ENCODE measurements at places on chromosomes 2 and 18.

DNA sequence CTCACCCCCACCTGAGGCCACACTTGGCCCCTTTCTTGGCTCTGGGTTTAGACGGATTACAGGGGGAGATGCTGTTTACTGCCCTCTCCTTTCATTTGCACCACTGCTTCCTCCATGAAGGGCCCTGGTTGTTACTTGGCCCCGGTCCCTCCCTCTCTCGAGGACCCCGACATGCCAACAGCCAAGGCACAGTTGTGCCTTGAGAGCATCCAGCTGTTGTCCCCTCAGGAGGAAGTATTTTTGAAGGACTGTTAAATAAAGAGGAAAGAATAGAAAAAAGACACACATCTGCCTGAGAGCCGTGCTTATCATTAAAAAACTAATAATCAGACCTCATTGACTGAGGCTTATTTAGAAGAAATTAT, 44.0 kb downstream of the ITGB1BP1 start:
- H3K36me3 ChIP-seq = no peaks in the 10 kb centered on the region
- no peak overlapping the region for H3K27ac ChIP-seq
- H3K4me1 ChIP-seq = peaks cover 9% of the 10 kb centered on the region
- DNase-seq = no peak
- H3K4me3 ChIP-seq = no peak overlapping the region

GRCh38 chr18:10838553-10838952, 310.8 kb downstream of the PIEZO2 start:
- no peaks in the 10 kb centered on the region for H3K4me1 ChIP-seq
- no peak for DNase-seq
- no peak overlapping the region for H3K27ac ChIP-seq
- no peaks in the 10 kb centered on the region for H3K36me3 ChIP-seq

DNA sequence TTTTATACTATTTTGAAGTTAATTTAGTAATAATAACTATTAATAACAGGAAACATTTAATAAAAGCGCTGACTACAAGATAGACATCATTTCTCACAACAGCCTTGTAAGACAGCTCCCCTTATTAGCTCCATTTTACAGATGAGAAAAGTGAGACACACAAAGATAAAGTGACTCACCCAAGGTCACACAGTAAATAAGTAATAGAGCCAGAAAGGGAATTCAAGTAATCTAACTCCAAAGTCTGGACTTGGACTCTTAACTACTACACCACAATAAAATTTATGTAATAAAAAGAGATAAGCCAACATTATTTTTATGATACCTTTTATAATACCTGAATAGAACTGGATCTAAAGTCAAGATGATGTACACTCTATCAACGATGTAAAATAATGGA, 25.3 kb downstream of the EXOC6B start:
- DNase-seq = no peak
- H3K27me3 ChIP-seq = no peaks in the 10 kb centered on the region
- H3K4me3 ChIP-seq = no peak overlapping the region
- no peak overlapping the region for H3K27ac ChIP-seq
- no peaks in the 10 kb centered on the region for H3K4me1 ChIP-seq

- no peaks in the 10 kb centered on the region for H3K36me3 ChIP-seq
- H3K4me3 ChIP-seq = no peak overlapping the region
- H3K27me3 ChIP-seq = no peaks in the 10 kb centered on the region
Measured at GRCh38 chr2:55196526-55196925, 35.6 kb downstream of the CLHC1 start.

GRCh38 chr2:109301746-109302145, 172.7 kb downstream of the SH3RF3 start:
- DNase-seq = no peak
- H3K4me1 ChIP-seq = no peaks in the 10 kb centered on the region
- no peak overlapping the region for H3K4me3 ChIP-seq
- H3K27me3 ChIP-seq = no peaks in the 10 kb centered on the region

DNA sequence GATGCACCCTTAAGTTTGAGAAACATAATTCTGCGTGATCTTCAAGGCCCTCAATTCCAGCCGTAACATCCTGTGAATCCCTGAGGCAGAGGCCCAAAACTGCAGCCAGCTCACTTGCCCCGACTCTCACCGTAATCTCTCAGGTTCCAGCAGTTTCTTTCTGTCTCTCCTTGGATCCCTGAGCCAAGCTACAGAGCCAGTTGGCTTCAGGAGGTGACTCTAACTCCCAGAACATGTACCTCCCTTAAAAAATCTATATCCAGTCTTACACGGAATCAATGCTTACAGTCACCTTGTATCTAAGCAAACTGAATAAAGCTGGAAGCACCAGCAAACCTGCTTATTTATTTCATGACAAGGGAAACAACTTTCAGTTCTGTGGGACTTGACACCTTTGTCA, 300.4 kb downstream of the SETBP1 start:
- H3K36me3 ChIP-seq = no peaks in the 10 kb centered on the region
- no peak overlapping the region for H3K27ac ChIP-seq
- no peak for DNase-seq
- H3K4me1 ChIP-seq = no peaks in the 10 kb centered on the region

- H3K27ac ChIP-seq = no peak overlapping the region
- DNase-seq = no peak
- no peak overlapping the region for H3K4me3 ChIP-seq
- no peaks in the 10 kb centered on the region for H3K4me1 ChIP-seq
Measured at GRCh38 chr18:5457462-5457957, 86.3 kb downstream of the EPB41L3 start.

- no peak overlapping the region for H3K4me3 ChIP-seq
- no peaks in the 10 kb centered on the region for H3K4me1 ChIP-seq
- H3K27me3 ChIP-seq = no peaks in the 10 kb centered on the region
- H3K27ac ChIP-seq = no peak overlapping the region
Measured at GRCh38 chr2:46674488-46674887, 195.1 kb downstream of the TMEM247 start.

DNA sequence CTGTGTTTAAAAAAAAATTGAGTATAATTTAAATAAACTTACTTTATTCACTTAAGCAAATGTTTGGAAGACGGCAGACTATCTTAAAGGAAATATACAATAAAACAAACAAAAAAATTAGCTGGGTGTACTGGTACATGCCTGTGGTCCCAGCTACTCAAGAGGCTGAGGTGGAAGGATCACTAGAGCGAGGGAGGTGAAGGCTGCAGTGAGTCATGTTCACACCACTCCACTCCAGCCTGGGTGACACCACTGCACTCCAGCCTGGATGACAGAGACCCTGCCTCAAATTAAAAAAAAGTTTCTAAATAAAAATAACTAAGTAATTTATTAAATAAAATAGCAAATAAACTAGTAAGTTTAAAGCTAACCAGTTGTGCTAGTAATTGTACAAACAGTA, 7.5 kb downstream of the PUM2 start:
- H3K36me3 ChIP-seq = no peaks in the 10 kb centered on the region
- DNase-seq = no peak
- no peaks in the 10 kb centered on the region for H3K27me3 ChIP-seq
- H3K27ac ChIP-seq = no peak overlapping the region

DNA sequence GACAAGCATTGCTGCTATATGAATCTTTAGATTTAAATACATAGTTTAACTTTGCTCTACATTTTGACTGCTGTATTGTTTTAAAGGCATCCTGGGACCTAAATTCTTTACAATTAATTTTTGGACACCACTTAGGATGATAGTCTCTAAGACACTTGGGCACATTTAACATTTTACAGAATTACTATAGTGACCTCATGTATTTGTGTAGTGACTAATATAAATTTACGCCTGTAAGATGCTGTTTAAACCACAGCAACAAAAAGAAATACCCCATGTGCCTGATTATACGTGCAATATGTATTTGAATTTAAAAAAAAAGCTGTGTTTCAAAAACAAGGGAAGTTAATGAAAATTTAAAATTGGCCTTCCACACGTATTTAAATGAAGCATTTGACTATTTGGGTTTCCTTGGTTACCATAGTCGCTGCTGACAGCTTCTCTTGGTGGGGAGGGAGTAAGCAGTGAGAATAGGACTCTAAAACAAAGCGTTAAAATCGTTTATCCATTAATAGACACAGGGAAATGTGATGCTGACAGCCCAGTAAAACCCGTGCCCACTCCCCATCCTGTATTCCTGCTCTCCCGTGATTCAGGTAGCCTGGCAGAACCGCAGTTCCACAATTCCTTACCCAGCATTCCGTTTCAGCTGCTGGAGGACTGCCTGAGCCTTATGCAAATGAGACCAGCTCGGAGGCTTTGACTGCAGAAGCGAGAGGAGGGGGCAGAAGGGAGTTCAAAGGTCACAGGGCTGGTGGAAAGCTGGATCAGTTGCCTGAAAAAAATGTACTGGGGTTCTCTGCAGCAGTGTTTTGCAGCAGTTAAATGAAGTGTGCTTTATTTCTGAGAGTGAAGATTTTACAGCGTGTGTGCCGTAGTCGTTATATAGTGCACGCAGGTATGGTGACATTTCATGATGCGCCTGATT, 104.3 kb downstream of the CSRNP3 start:
- H3K27ac ChIP-seq = no peak overlapping the region
- peak; percentile 92 for DNase-seq
- H3K27me3 ChIP-seq = no peaks in the 10 kb centered on the region
- H3K36me3 ChIP-seq = no peaks in the 10 kb centered on the region
- H3K4me1 ChIP-seq = peaks cover 9% of the 10 kb centered on the region

GRCh38 chr2:55364189-55365055, 55.2 kb downstream of the CCDC88A start:
- no peak for DNase-seq
- no peaks in the 10 kb centered on the region for H3K4me1 ChIP-seq
- no peak overlapping the region for H3K27ac ChIP-seq
- H3K4me3 ChIP-seq = no peak overlapping the region
- H3K27me3 ChIP-seq = no peaks in the 10 kb centered on the region

- peaks cover 100% of the 10 kb centered on the region for H3K27me3 ChIP-seq
- peak; percentile 58 for DNase-seq
- no peak overlapping the region for H3K27ac ChIP-seq
- no peaks in the 10 kb centered on the region for H3K36me3 ChIP-seq
- H3K4me3 ChIP-seq = peak overlapping the region; percentile 69
Measured at GRCh38 chr2:236169741-236170589, 1.8 kb upstream of the GBX2 start.

- H3K4me1 ChIP-seq = no peaks in the 10 kb centered on the region
- no peaks in the 10 kb centered on the region for H3K36me3 ChIP-seq
- no peak overlapping the region for H3K4me3 ChIP-seq
- DNase-seq = no peak
- H3K27me3 ChIP-seq = no peaks in the 10 kb centered on the region
- no peak overlapping the region for H3K27ac ChIP-seq
Measured at GRCh38 chr2:3099860-3100234, 277.8 kb downstream of the EIPR1 start.
